NCI-H510A (cell line): ENCODE measurements at places on chromosomes 3 and 15.

- DNase-seq: no peak
These were observed 10.3 kb upstream of the CD47 start for GRCh38 chr3:108100906-108101660.

DNA sequence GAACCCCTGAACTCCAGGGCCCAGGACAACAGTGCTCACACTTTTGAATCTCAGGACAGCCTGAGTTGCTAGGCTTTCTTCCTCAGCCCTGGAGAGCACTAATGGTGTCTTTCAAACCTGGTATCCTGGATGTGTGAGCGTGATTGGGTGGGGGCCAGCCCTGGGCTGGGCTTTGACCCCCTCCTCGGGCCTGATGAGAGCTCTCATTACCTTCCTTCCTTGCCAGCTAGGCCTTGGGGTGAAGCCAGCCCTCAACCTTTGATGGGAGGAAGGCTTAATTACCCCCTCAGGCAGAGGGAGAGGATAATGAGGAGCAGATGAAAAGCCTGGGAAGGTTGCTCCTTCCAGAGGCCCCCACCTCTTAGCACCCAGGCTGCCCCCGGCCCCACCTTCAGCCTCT is 31.1 kb upstream of the INSYN1 start:
- DNase-seq: no peak

GRCh38 chr15:67249830-67250229 is 4.6 kb downstream of the AAGAB start:
- no peak for DNase-seq

DNA sequence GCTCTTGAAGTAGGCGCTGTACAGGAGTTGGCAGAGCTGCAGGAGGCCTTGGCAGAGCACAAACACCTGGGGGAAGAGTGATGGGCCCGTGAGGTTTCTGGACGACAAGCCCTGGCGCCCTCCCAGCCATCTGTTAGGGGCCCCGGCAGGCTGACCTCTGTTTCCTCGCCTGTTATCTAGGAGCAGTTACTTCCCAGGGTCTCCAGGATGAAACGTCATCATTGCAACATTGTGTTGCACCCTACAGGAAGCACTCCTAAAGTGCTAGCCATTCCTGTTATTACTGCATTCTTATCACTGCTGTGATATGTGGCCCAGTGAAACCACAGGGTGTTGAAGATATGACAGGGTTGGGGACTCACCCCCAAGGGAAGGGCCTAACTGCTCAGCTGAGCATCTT is 50.2 kb downstream of the SLCO2A1 start:
- no peak for DNase-seq

DNA sequence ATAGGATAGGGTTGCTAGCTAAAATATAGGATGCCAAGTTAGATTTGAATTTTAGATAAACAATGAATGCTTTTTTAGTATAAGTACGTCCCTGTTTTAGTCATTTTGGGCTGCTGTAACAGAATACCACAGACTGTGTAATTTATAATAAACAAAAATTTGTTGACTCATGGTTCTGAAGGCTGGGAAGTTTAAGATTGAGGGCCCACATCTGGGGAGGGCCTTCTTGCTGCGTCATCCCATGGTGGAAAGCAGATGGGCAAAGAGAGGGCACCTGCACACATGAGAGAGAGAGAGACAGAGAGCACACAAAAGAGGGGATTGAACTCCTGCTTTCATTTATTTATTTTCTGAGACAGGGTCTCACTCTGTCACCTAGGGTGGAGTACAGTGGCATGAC is 246.5 kb downstream of the EPHB1 start:
- no peak for DNase-seq

- DNase-seq: no peak
These were observed 62.5 kb upstream of the SLCO2A1 start for GRCh38 chr3:134092208-134092701.

DNA sequence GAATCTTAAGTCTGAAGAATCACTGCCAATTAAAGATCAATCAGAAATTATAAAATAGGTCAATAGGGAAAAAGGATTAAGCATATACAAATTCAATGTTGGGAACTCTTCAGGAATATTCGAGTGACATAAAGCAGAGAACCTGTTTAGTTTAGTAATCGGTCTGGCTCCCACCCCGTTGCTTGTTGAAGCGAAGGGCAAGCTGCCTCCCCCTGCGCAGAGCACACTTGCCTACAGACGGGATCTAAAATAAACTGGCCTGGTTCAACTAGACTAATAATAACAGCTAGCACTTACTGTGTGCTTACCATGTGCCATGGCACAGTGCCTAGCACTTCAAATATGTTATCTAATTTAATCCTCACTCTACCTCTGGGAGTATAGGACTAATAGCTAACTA is 8.6 kb downstream of the SEMA6D start:
- no peak for DNase-seq

- no peak for DNase-seq
These were observed 268.7 kb downstream of the EDEM1 start for GRCh38 chr3:5456199-5456598.

GRCh38 chr15:25022233-25022632 is 67.4 kb downstream of the SNRPN start:
- DNase-seq: no peak

GRCh38 chr15:68412218-68412617 is 19.7 kb downstream of the ITGA11 start:
- no peak for DNase-seq

GRCh38 chr3:157807280-157807679 is 298.9 kb downstream of the SHOX2 start:
- DNase-seq: no peak

GRCh38 chr3:130835483-130835882 is 58.4 kb upstream of the ATP2C1 start:
- DNase-seq: no peak

DNA sequence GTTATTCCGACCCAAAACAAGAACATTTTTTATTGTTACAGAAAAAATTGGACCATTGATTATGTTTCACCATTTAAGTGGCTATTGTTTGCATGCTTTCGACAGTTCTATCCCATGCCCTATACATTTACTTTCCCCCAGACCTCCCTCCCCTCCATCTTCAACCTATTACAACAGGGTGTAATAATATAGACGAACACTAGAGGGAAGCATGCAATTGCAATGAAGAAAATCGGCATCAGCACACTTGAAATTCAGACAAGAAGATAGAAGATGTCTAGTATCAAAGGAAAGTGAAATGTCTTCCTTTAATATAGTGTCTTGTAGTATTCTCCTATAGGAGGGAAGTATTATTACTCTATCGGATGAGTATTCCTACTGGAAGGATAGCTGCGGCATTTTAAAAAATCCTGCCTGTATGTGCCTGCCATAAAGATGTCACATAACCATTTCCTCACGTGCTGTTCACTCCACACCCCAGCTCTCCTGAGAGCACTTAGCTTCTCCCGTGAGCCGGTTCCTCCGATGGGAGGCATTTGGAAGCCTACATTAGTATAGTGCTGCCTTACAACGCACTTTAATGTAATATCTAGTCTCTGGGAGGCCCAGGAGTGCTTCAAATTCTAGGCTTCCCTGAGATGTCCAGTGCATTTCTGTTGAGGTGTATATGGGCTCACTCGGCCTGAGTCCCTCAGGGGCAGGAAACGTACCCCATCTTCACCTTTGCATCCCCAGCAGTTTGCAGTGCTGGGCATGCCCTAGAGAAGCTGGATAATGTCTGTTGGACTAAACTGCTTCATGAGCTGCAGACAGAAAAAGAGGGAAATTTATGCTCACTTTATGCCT is 17.8 kb upstream of the ERICH6 start:
- DNase-seq: peak; percentile 2

DNA sequence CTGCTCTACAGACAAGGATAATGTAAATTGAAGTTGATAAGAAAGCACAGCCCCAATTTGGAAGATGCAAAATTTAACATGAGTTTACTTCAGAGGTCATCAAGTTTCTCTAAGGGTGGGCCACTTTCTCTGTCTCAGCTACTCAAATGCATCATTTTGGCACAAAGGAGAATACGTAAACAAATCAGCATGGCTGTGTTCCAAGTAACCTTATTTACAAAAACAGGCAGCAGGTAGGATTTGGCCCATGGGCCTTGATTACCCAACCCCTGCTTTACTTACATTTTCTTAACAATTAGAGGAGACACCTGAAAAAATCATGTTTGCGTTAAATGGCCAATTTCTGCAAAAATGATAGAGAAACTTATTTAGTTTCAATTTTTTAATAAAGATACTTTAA is 181.7 kb downstream of the GBE1 start:
- no peak for DNase-seq

GRCh38 chr3:100041328-100041749 is 73.0 kb downstream of the FILIP1L start:
- DNase-seq: no peak

DNA sequence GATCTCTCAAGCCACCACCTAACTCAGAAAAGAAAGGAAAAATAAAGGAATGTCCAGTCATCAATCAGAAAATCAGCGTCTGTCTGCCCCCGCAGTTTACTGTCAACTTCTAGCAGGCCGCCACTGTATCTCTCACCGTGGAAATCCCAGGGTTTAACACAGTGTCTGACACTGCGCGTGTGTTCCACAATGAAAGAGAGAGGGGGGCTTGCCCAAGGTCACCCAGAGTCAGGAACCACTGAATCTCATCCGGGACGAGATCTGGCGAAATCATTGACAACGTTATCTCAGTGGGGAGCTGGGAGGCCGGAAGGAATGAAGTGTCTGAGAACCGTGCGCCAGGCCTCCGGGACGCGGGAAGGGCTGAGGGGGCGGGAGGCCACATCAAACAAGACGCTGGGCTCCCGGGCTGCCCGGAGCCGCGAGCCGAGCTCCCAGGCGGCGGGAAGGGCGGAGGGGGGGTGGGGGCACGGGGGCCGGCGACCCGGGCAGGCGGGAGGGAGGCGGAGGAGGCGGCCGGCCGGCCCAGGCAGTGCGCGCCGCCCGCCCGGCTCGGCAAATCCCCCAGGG is 2.2 kb upstream of the HES1 start:
- peak; percentile 45 for DNase-seq

- no peak for DNase-seq
These were observed 12.9 kb downstream of the EIF2AK4 start for GRCh38 chr15:39946862-39947261.

- DNase-seq: no peak
These were observed 100.8 kb upstream of the ALDH1A3 start for GRCh38 chr15:100778831-100779288.

DNA sequence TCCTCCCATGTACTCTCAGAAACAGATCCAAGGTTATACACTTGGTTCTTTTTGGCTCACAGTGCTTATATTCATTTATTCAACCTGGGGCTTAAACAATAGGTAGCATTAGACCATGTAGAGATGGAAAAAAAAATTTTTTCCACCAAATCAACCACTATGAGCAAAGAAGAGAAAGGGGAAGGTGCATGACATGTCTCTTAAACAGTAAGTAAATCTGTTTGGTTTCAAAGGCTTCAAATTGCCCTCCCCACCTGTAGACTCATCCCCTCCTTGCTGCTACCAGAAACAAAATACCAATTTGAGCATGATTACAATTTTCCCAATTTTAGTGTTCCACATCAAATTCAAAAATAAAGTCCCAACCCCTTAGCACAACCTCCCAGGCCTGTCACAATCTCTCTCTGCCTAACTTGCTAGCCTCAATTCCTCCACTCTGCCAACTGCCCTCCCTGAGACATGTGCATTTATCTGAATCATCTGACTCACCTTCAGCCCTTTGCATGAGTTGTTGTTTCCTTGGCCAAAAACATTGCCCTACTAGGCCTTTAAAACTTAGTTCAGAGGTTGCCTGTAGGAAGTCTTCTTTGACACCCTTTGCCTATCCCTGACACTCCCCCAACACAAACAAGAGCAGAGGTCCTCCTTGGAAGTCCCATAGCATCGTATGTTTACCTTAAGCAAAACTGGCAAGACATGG is 30.3 kb upstream of the TSC22D2 start:
- DNase-seq: no peak

DNA sequence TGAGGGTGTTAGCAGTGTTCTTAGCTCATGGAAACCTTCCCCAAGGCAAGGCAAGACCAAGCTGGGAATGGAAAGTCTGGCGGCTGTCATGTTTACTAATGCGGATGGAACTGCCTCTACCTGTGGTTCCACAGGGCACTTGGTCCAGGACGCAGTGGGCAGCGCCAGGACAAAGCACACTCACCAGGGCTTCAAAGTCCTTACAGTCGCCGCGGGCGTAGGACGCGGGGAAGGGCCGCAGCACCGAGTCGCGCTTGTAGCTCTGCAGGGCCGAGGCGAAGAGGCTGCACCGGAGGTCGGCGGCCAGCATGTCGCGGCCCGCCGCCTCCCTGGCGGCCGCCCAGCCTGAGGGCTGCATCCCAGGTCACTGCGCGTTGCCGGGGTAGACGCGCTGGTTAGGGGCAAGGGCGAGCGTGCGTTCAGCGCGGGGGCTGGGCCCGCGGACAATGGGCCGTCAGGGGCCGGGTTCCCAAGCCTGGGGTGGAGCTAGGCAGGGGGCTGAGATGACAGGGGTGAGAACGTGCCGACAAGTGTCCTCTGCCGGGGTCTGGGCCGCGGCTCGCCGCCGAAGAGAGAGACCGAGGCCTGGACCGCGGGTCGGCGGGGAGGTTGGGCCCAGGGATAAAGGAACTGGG is 497 bp downstream of the PARP16 start:
- DNase-seq: no peak

DNA sequence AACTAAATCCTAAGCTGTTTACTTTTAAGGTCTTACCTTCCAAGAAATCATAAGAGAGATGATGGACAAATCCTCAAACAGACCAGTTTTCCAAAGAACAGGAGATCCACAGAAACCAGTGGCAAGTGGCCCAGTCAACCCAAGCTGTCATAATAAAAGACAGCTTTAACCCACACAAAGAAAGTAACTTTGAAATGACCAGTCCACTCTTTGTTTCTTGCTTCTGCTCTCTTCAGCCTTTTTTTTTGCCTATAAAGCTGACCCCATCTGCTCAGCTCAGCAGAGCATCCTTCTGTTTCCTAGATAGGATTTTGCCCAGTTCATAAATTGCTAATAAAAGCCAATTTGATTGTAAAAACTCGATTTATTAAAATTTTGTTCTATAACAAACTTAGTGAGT is 299.4 kb downstream of the OXSM start:
- DNase-seq: no peak

DNA sequence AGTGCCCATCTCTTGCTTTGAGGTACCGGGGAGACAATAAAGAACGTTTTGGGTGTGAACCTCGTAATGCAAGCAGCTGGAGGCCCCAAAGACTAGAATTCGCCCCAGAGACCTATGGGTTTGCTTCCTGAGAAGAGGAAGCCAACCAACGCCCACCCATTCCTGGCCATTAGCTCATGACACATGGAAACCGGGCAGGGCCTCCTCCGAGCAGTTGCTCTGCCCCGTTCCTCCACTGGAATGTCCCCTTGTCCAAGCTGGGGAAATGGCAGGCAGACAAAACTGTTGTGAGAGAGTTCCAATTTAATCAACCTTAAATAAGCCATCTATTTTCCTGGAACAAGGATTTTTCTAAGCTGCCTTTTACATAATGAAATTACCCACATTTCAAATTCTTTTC is 250.9 kb upstream of the IGF1R start:
- no peak for DNase-seq

GRCh38 chr3:60792249-60792852 is 458.9 kb downstream of the FHIT start:
- no peak for DNase-seq

- DNase-seq: no peak
These were observed 200.5 kb downstream of the THRB start for GRCh38 chr3:24294150-24294549.

- DNase-seq: no peak
These were observed 1.8 kb downstream of the RBMS3 start for GRCh38 chr3:29282427-29283230.

- DNase-seq: no peak
These were observed 199.6 kb downstream of the SHOX2 start for GRCh38 chr3:157906627-157907026.

GRCh38 chr3:25120665-25121064 is 307.4 kb upstream of the RARB start:
- no peak for DNase-seq

- no peak for DNase-seq
These were observed 81.4 kb upstream of the LMOD3 start for GRCh38 chr3:69203631-69204314.

GRCh38 chr3:133896002-133896761 is 500 bp upstream of the RAB6B start:
- DNase-seq: no peak
